ENCODE measurements at places on chromosomes 3 and 15.

GRCh38 chr3:64575211-64575844, 112.5 kb downstream of the ADAMTS9 start:
- DNase-seq, result no peak

DNA sequence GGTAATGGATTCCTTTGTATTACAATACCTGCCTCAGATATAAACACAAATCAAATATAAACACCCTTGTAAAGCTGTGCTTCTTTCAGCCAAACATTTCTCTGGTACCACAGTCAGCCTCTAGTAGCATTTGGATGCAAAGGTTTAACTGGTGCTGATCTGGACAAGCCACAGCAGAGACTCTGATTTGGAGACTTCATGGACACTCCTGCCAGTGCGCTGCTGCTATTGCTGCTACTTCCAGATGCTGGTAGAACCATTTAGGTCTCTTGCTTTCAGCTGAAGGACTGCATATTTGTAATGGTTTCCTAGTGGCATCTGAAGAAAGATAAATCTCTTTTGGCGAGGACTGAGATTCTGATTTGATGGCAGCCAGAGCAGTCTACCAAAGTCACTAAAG, 36.9 kb downstream of the NCK1 start:
- DNase-seq, result no peak

GRCh38 chr15:40134885-40135284, 26.0 kb upstream of the BUB1B start:
- no peak for DNase-seq

GRCh38 chr3:136146981-136147729, 49.0 kb downstream of the MSL2 start:
- DNase-seq, result no peak

DNA sequence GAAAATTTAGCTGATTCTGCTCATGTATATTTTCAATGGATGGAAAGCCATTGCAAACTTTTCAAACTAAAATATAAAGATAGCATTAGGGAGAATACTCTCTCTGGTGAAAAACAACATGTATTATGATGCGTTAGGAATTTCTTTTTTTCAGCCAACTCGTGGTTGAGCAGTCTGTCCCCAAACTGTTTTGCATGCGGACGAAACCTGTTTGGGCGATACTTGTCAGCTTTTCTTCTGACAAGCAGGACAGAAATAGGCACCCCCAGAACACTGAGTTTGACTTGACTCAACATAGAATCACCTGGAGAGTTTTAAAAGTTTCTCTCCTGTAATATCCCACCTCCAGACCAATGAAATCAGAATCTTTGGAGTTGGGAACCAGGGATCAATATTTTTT, 417.5 kb upstream of the TPRG1 start:
- no peak for DNase-seq

- no peak for DNase-seq
Observed at GRCh38 chr3:107904536-107905066, 186.2 kb downstream of the CD47 start.

GRCh38 chr3:126461450-126462070, 14.1 kb downstream of the ZXDC start:
- no peak for DNase-seq

GRCh38 chr3:56754741-56755417, 46.9 kb downstream of the ARHGEF3 start:
- no peak for DNase-seq
